NCI-H1694 (cell line): ENCODE measurements at places on chromosomes 3 and 15.

DNA sequence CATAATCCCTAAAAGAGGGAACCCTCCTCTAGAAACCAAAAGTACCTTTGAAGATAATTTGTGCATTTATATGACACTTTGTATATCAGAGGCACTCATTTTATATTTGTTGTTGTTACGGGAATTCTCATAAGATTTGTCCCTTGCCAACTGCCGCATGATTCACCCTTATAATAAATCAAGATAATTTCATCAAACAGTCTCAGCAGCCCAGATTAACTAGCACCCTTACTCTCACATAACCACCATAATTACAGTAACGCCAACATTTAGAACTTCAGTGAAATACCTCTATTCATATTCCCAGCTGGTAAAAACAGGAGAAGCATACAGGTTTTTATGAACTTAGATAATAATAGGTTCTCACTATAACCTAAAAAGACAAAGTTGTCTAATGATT lies 271.9 kb downstream of the LRRC3B start:
- DNase-seq, result no peak

DNA sequence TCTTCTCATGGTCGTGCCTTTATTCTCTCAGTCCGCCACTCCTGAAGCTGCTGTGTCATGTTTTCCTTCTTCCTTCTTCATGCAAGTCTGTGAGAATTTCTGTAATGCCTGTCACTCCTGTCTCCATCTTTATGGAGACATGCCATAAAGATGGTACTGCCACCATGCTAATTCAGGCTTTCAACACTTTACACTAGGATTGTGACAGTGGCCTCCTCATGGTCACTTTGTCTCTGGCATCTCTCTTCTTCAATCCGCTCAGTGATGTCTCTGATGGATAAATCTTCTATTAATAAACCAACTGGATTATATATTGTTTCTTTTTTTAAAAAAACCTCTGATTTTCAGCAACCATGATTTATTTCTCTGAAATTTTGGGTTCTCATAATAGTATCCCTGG lies 18.1 kb downstream of the PPM1L start:
- DNase-seq, result no peak

- DNase-seq, result no peak
Observed at GRCh38 chr3:7977245-7978086, 524.2 kb upstream of the LMCD1 start.

GRCh38 chr15:65845826-65846519 lies 23.3 kb upstream of the RAB11A start:
- no peak for DNase-seq

DNA sequence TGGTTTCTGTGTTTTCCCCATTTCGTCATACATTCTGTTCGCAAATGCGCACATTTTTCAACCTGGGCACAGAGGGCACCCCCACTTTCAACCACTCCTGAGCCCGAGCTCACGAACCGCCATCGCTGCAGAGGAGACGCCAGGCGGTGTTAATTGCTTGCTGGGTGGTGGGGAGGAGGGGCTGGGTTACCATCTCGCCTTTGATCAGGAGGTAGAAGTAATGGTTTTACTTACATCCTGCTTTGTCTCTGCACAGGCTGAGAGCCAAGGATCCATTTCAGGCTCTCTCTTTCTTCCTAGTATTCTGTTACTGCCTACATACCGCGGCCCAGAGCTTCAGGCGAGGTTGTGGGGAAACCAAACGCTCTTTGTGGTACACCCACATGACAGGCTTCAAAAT lies 177.3 kb upstream of the WNT5A start:
- DNase-seq, result no peak

- no peak for DNase-seq
Observed at GRCh38 chr15:69973102-69973714, 124.5 kb downstream of the TLE3 start.

DNA sequence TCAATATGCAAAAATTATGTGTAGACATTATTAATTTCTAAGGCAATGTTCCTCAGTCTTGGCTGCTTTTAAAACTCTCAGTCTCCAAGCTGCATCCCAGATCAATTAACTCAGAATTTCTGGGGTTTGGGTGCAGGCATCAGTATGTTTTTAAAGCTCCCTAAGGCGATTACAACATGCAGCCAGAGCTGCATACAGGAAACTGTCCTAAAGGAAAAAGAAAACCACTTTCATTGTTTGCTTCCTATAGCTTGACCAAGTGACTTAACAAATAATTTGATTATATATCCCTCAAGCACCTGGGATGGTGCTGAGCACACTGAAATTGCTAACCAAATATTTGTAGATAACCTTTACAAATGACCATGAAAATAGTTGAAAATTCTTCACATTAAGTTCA lies 194.7 kb downstream of the DTWD1 start:
- DNase-seq, result no peak

- DNase-seq, result no peak
Observed at GRCh38 chr3:155640098-155640497, 104.8 kb downstream of the PLCH1 start.

GRCh38 chr3:192026661-192027060 lies 565.7 kb downstream of the PYDC2 start:
- DNase-seq, result no peak

- DNase-seq, result peak; percentile 61
Observed at GRCh38 chr15:52780172-52780980, 9.8 kb downstream of the ONECUT1 start.

DNA sequence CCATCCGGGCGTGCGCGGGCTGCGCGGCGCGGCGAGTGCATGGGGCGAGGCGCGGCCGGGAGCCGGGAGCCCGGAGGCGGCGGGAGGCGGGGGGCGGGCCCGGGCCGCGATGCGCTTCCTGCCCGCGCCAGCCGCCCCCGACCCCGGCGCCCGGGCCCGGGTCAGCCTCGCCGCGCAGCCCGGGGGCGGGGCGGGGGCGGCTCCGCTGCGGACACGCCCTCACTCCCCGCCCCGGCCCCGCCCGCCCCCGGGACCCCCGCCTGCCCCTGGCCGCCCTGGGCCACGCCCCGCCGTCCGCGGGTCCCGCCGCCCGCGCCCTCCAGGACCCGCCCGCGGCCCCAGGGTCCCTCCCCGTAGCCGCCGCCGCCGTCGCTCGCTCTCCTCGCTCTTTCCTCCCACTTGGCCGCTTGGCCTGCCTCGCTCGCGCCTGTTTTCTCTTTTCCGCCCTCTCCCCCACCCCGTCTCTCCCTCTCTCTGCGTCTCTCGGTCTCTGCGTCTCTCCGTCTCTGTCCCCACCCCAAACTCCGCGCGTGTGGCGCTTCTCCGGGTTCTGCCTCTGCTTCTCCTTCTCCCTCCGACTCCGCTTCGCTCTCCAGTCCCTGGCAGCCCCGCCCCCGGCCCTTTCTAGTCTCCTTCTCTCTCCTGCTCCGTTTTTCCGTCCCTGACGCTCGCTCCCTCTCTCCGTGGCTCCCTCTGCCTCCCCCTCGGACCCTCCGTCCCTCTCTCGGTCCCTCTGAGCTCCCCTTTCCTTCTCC lies at the start of gene PLXND1:
Gene PLXND1, minus strand, starts transcription at position 41 of the 755 bp plus-strand sequence. Its CDS starts 37 bp downstream, at position 4.
- DNase-seq, result peak; percentile 50

- DNase-seq, result no peak
Observed at GRCh38 chr3:57743496-57743895, 12.6 kb upstream of the SLMAP start.

DNA sequence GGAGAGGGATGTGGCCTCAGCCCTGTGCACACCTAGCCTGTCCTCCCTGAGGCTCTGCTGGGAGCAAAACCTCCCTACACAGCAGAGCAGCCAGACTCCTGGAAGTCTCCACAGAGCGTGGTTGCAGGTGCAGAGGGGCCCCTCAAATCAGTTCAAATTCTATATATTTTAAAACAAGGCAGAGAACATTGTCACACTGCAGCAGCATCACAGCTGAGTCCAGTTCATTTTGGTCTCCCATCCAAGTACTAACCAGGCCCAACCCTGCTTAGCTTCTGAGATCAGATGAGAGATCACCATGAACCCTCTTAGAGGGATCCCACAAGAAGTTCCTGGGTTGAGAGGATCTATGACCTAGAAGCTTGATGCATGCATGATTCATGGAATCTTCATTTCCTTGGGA lies 331.0 kb upstream of the RGMA start:
- no peak for DNase-seq

DNA sequence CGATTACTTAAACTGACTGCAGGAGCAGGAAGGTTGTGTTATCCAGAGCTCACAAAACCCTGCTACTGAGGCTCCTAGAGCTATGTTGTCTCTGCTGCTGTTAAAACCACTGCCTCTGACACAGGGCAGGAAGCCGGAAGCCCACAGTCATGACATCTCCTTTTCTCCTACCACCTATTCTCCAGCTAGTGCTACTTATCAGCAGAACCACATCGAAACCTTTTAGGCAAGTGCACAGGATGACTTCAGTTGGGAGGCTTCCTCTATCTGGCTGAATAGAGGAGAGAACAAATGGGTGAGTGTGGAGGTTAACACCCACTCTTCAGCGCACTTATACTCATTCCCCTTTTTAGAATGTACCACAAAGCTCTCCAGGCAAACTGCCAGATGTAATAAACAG lies 638.0 kb downstream of the OTOL1 start:
- no peak for DNase-seq

DNA sequence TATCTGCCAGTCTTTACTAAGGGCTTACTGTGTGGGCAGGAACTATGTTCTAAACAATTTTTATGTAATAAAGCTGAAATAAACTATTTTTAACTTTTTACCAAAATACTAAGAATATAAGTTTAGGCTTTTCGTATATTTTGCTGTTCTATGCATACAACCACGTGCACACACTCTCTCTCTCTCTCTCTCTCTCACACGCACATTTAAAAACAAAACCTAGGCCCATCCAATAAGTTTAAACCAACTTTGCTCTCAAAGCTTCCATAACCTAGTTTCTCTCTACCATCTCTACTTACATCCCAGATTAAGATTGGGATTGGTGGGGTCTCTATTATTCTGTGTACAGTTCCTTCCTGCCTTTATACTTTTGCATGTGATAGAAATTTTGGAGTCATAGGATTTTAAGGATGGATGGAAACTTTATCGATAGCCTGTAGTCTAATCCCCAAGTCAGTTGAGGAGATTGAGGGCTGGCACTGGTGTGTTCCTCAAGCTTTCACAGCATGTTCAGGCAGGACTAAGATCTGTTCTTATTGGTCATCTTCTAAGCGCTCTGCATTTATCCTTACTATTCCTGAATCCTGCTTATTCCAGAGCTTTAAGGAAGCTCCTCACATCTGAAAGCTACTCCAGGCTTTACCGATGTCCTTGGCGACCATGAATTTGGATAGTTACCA lies 1.8 kb downstream of the GPR171 start:
- no peak for DNase-seq

GRCh38 chr3:182487611-182488010 lies 305.7 kb upstream of the ATP11B start:
- DNase-seq, result no peak

DNA sequence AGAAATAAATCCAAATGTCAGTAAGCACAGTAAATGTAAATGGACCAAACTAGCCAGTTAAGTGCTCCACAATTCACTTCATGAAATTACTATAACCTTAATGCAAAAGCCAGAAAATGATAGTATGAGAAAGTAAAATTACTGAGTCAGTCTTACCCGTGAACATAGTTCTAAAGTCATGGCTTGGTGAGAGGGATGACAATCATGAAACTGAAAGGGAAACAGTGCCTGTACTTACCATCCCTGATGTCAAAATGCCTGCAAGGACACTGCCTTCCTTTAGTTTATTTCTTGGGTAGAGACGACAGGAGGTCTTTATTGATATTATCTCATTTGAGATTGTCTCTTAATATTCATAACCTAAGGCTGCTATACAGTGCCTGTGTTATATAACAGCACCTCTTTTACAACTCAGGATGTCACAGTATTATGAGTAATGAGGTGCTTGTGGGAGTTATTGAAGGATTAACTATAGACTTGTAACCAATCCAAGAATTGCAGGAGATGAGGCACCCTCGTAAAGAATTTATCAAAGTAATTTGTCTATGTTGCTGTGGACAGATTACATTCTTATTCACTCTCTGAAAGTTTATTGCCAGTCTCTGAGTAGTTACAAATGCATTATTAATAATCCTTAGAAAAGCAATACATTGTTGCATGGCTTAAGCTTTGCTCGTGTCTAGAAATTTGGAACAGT lies 142.9 kb upstream of the BFSP2 start:
- DNase-seq, result no peak

GRCh38 chr3:97692831-97693230 lies 71.7 kb upstream of the ARL6 start:
- no peak for DNase-seq

DNA sequence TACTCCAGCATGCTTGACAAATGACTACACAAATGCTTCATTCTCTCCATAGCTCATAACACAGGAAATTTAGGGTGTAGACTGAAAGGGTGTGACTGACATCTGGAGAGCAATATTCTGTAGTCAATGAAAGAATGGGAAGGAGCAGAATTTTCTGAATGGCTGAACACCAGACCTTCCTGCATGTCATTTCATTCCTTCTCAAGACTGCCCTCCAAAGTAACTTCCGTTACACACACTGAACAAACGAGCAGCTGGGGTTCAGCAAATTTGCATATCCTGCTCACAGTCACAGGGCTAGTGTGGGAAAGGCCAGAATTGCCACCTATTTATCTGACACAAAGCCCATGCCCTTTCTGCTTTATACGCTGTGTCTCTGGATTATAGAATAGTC lies 325.0 kb upstream of the CFAP20DC start:
- no peak for DNase-seq

GRCh38 chr15:35764661-35765519 lies 218.9 kb upstream of the DPH6 start:
- no peak for DNase-seq

GRCh38 chr3:10700821-10701220 lies 115.2 kb upstream of the SLC6A11 start:
- DNase-seq, result no peak

- DNase-seq, result no peak
Observed at GRCh38 chr3:197353867-197354567, 55.6 kb upstream of the DLG1 start.

GRCh38 chr15:54644796-54645195 lies 551.9 kb downstream of the RSL24D1 start:
- no peak for DNase-seq

DNA sequence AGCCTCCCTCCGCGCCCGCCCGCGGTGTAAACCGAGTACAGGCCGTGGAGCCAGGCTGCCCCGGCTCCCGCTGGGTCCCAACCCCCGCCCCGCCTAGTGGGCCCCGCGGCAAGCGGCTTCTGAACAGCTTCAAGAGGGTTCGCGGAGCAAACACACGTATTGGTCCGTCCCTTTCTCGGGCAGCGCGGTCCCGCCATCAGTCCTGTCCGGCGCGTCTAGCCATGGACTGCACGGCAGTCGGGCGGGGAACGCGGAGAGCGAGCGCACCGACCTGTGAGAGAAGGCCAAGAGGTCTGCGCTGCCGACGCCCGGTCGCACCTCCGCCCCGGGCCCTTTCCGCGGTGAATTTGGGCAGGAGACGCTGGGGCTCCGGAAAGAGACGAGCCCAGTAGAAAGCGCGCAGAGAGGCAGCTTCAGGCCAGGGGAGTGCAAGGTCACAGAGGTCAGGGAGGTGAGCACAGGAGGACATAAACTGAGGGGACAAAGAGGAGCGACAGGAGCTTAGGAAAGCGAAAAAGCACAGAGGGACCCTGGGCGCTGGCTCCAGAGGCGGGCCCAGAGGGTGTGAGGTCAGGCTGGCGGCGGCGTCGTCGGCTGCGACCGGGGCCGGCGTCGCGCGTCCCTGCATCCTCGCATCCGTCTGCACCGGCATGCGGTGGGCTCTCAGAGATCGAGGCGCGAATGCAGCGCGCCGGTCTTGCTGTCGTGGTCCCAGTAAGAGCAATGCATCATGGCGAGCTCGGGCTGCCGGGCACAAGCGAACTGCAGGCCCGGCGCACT lies 1.8 kb downstream of the FOXL2 start:
- no peak for DNase-seq

GRCh38 chr3:119156868-119157267 lies 10.9 kb downstream of the TEX55 start:
- no peak for DNase-seq

- DNase-seq, result no peak
Observed at GRCh38 chr3:46098319-46098761, 71.1 kb upstream of the XCR1 start.

GRCh38 chr3:143358793-143359491 lies 239.4 kb downstream of the CHST2 start:
- DNase-seq, result no peak
